Activated naive CD4-positive, alpha-beta T cell treated with anti-CD3 and anti-CD28 coated beads, Interleukin-2, amount 50 U/mL, for 72 hours (primary cell): ENCODE measurements at places on chromosomes 5 and 9.

DNA sequence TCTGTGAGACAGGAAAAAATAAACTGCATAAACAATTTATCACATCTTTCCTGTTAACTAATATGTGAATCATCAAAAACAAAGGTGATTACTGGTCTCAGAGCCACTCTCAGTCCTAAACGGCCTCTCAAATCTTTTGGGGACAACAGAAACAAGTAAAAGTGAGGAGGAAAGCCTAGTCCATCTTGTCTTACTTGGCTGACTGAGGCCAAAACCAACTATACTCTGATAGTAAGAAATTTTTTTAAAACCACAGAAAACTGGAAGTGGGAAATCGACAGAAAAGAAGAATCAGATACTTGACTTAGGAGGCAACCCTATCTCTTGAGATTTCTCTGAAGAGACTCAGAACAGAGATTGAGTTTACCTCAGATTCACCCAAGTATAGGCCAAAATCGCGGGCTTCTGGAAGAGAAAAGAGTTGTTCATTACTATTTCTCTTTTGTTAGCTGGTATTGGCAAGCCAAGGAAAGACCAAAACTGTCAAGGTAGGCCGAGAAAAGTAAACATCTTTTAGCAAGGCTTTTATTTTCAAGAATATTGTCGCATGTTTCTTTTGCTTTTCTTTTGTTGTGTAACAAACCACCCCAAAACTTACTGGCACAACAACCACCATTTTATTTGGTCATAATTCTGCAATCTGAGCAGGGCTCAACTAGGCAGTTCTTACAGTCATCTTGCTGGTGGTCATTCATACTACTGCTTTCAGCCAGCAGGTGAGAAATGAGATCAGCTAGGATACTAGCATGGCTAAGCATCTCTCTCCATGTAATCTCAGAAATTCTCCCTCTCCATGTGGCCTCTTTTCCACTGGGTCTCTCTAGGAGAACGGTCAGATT lies 46.1 kb downstream of the RFX3 start:
- DNase-seq, result no peak

- no peak for DNase-seq
Measured at GRCh38 chr5:24005384-24005783, 498.0 kb downstream of the PRDM9 start.

GRCh38 chr5:132498686-132499271 lies 8.2 kb upstream of the IRF1 start:
- peak; percentile 5 for DNase-seq

GRCh38 chr9:79535534-79535933 lies 36.2 kb upstream of the TLE4 start:
- no peak for DNase-seq

- DNase-seq, result no peak
Measured at GRCh38 chr5:139646111-139646510, 2.0 kb upstream of the CXXC5 start.

GRCh38 chr5:150595466-150596031 lies 44.9 kb upstream of the SYNPO start:
- DNase-seq, result no peak

GRCh38 chr9:123482295-123482968 lies 126.4 kb downstream of the CRB2 start:
- no peak for DNase-seq

- peak; percentile 34 for DNase-seq
Measured at GRCh38 chr5:152560512-152561137, 155.5 kb upstream of the NMUR2 start.

- no peak for DNase-seq
Measured at GRCh38 chr5:122494109-122494508, 182.1 kb downstream of the SNCAIP start.

DNA sequence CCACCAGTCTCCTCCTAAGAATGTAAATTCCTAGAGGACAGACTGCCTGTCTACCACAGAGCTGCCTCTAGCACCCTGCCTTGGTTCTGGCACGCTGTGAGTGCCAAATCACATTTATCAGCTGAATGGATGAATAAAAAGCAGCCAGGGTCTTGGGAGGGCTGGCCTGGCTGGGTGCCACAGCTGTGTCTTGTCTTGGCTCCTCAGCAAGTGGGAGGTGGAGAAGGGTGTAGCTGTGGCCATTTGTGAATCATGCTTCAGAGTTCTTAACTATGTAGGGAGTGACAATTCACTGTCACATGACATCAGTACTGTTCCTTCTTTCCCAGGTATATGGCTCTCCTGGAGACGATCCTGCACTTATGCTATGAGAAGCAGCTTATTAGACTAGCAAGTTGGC lies 70.6 kb downstream of the DCP2 start:
- no peak for DNase-seq

DNA sequence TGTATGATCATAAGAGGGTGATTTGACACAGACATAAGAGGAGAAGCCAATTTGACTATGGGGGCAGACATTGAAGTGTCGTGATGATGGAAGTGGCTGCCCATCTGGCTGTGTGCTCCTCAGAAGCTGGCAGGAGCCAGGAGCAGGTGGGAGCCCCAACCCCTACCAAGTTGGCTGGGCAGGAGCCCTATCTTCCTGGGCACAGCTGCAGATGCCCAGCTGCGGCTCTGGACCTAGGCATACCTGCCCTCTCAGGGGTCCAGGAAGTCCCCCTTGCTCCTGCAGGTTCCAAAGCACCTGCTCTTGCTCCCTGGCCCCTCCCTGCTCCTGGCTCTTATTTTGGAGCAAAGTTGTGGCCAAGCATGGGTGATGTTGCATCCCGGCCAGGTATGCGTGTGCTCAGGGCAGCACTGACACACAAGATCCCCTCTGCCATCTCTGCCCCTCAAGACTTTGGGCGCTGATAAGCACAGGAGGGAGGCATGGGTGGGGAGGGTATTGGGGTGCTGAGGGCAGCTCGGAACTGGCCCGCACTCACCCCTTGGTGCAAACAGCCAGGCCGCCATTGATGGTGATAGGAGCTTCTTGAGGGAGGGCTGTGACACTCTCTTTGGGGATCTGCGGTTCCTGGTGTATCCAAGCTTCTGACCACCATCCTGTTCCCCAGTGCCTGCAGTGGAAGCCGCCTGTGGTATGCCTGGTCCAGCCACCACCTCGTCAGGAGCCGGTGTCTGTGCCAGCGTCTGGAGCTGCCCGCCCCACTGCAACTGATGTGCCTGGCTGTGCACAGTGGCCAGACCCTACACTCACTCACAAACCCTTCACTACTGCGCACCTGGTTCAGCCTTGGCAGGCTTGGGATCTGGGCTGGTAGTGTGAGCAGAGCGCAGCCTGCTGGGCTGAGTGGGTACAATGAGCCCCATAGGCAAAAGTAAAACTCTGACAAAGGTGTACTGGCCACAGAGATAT lies 230.9 kb downstream of the CDH9 start:
- DNase-seq, result no peak

DNA sequence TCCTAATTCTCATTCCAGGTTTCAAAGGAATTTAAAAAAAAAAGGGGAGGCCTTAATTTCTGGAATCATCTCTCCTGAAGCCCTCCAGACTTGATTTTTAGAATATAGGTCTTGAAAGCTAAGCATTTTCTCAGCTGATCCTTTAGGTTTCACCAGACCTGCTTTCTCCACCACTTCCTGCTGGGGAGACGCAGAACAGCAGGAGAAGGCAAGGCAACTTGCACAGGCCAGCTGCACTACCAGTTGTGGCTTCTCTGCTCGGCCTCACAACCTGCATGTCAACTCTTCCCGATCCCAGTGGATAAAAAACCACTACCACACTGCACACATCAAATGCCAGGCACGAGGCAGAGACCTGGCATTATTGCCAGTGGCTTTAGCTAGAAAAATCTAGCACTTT lies 119.8 kb downstream of the SIL1 start:
- DNase-seq, result no peak

GRCh38 chr5:95384485-95385213 lies 6.5 kb upstream of the FAM81B start:
- no peak for DNase-seq

GRCh38 chr9:96486386-96487028 lies 36.5 kb downstream of the HABP4 start:
- DNase-seq, result no peak

- no peak for DNase-seq
Measured at GRCh38 chr5:173010547-173011464, 27.2 kb downstream of the ATP6V0E1 start.

GRCh38 chr9:112115970-112116753 lies 58.9 kb downstream of the SUSD1 start:
- DNase-seq, result no peak

DNA sequence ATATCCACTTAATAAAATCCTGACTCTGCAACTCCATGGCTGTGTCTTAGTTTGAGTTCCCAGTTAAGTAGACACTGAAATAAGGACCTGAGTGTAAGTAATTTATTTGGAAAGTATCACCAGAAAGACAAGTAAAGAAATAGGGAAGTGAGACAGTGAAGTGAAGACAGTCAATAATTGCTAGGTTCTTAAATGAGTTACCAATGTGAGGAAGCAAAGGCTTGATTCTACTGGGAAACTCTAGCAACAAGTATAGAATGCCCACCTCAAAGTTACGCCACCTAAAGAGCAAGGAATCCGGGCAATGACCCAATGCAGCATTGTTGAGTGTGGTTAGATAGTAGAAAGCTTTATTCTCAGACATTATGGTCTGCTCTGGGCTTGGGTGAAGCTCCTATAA lies 383.9 kb downstream of the TLR4 start:
- DNase-seq, result no peak

GRCh38 chr9:17651725-17652124 lies 72.9 kb downstream of the SH3GL2 start:
- DNase-seq, result no peak

DNA sequence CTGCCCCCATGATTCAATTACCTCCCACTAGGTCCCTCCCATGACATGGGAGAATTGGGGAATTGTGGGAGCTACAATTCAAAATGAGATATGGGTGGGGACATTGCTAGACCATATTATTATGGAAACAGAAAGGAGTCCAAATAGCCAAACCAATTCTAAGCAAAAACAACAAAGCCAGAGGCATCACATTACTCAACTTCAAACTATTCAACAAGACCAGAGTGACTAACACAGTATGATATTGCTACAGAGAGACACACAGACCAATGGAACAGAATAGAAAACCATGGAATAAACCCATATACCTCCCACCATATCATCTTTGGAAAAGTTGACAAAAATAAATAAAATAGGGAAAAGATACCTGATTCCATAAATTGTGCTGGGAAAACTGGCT lies 710.5 kb upstream of the CDH9 start:
- no peak for DNase-seq

DNA sequence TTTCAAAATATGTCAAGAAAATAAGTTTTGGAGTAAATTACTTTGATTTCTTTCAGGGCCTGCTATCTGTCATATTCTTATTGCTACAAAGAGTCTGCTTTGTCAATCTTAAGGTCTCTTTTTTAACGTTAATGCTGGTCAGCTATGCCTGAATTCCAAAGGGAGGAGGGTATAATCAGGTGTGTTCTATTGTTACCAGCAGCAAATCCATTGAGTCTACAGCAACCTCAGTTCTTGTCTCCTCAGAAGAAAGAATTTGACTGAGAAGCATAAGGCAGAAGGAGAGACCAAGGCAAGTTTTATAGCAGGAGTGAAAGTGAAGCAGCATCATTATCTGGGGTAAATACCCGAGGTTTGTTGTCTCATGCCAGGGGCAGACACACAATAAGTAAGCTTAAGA lies 23.7 kb upstream of the MINAR2 start:
- DNase-seq, result no peak

GRCh38 chr5:124560370-124560769 lies 186.1 kb downstream of the ZNF608 start:
- no peak for DNase-seq

DNA sequence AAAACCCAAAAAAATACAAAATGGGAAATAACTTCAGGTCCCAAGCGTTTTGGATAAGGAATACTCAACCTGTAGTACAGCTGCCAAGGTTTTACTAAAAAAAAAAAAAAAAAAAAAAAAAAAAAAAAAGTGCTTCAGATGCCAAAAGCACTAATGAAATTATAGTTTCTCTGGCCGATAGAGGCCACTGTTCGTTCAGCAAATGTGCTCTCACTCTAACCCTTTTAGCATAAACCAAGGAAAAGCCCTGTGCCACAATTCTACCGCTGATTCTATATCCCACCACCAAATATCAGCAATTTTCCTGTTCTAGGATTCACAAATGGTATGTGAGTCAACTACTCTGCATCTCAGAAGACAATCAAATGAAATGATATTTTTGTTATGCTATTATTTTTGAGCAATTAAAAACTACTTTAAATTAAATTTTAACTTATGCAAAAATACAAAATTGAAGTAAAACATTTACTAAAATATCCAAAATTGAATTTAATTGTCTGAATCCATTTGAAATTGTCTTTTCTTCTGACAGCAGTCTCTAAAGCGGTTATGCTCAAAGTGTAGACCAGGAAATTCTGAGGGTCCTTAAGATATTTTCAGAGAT lies 79.8 kb downstream of the RICTOR start:
- no peak for DNase-seq

- DNase-seq, result no peak
Measured at GRCh38 chr9:90029996-90030395, 425.2 kb downstream of the GADD45G start.

DNA sequence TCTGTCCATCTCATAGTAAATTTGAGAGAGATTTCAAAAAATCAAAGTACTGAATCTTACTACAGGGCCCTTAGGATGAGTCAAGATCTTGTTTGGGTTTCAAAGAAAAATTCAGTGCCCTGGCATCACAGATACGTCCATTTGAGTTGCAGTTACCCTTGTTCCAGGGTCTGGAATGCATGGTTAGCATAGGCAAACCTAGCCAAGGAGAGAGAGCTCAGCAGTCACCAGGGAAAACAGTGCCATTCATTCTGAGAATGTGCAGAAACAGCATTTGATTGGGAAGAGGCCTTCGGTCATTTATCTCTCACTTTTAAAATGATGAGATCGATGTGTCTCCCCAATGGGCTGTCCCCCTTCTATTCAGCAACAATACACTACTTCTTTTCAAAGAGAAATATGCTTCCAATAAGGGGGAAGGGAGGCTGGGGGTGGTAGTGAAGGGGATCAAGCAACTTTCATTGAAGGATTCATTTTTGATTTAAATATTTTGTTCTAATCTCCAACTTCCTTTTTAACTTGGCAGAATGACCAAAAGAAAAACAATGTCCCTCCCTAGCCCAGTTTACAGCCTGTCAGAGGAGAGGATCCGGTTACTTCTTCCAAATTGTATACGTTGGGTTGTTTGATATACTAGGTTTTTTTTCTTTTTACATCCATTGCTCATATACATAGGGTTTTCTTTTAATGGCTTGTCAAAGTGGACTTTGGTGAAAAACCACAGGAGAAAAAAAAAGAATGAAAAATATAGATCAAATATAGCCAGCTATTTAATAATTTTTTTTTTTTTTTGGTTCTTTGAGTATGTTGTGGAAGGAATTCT lies 491.1 kb downstream of the CCDC171 start:
- DNase-seq, result no peak
